ENCODE measurements at places on chromosomes 7 and 10. TPM values are rescaled to one million over a fixed set of nuclear protein-coding genes. Genes with fewer than 3 reads are reported as not detected.

PCBD1 gene
- 98.6 TPM for total RNA-seq

PSPH gene
- 8.0 TPM for total RNA-seq

CLIP2 gene
- total RNA-seq = 9.5 TPM

ABLIM1 gene
- total RNA-seq = 404 TPM

WAC gene
- 75.4 TPM for total RNA-seq

Data from right atrium auricular region (tissue), 2 donors.